ENCODE measurements at places on chromosomes 16 and 17. TPM values are rescaled to one million over a fixed set of nuclear protein-coding genes. Genes with fewer than 3 reads are reported as not detected.

The MPRIP gene
- 423 TPM for total RNA-seq

The NAGS gene
- 1.6 TPM for total RNA-seq

The CMTM1 gene
- 48.4 TPM for total RNA-seq

The HLF gene
- total RNA-seq: 3.3 TPM

The SPIRE2 gene
- total RNA-seq: 46.3 TPM

- no peak for DNase-seq
Observed at GRCh38 chr17:29840884-29841283, 89.1 kb downstream of the SSH2 start.

- peak; percentile 54 for DNase-seq
Observed at GRCh38 chr16:58814348-58814801, 80.3 kb upstream of the GOT2 start.

GRCh38 chr17:28969706-28970393 lies 18.5 kb upstream of the PHF12 start:
- DNase-seq: no peak

- DNase-seq: no peak
Observed at GRCh38 chr17:56742601-56743000, 91.1 kb downstream of the C17orf67 start.

GRCh38 chr16:89805136-89805905 lies 11.1 kb downstream of the FANCA start:
- DNase-seq: no peak

DNA sequence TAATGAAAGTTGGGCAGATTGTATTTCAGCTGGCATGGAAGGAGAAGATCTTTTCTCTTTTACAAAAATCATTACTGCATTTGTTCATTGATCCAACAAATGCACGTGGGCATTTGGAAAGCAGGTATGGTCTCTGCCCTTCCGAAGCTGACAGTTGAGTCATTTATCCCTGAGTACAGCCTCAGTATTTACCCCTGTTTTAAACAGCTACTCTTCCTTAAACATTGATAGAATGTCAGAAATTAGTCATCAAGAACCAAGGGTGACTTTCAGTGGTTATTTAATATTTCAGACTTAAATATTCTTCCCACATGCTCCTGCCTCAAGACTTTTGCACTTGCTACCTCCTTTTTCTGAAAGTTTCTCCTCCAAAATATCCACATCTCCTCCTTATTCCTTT lies 226.7 kb upstream of the HSBP1 start:
- no peak for DNase-seq

- DNase-seq: no peak
Observed at GRCh38 chr16:49775018-49775417, 80.9 kb downstream of the ZNF423 start.
